ENCODE measurements at places on chromosomes 5 and 9.
A peak's percentile ranks its signal among the peaks of the same experiment; 100 is the strongest.

GRCh38 chr5:173582216-173583111 is 34.0 kb downstream of the BOD1 start:
- DNase-seq = no peak

GRCh38 chr9:74942801-74943200 is 9.9 kb downstream of the C9orf40 start:
- DNase-seq = peak; percentile 22

GRCh38 chr5:68369023-68369359 is 153.4 kb downstream of the PIK3R1 start:
- DNase-seq = no peak

GRCh38 chr5:37436146-37436934 is 57.2 kb downstream of the WDR70 start:
- no peak for DNase-seq

- no peak for DNase-seq
Measured at GRCh38 chr5:93511445-93511844, 69.6 kb downstream of the NR2F1-AS1 start.

- no peak for DNase-seq
Measured at GRCh38 chr5:77936365-77936693, 160.2 kb upstream of the TBCA start.

DNA sequence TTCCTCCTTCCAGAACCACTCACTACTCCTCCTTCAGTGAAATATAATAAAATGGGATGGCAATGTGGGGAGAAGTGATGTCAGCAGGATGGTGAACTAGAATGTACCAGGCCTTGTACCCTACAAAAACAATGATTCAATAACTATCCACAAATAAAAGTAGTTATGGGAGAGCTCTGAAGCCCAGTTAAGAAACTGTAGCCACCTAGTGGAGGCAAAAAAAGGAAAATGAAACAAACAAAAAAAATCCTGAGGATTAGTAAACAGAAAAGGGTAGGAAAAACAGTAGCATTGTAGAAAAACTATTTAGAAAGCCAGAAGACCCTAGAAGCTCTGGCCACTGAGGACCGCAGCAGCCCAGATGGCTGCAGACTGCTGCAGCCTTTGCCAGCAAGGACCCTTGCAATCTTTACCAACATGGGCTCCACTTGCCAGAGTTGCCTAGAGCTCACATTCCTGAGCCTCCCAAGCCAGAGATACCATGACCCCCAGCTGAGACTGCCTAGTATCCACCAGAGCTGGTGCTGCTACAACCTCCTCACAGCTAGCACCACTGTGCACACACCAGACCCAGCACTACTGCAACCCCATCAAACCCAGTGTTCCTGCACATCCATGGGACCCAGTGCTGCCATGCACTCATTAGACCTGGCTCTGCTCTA is 259.7 kb upstream of the MSX2 start:
- no peak for DNase-seq

GRCh38 chr5:129609710-129610109 is 138.2 kb upstream of the MINAR2 start:
- DNase-seq = no peak

- no peak for DNase-seq
Measured at GRCh38 chr5:158770506-158770905, 329.2 kb downstream of the EBF1 start.

DNA sequence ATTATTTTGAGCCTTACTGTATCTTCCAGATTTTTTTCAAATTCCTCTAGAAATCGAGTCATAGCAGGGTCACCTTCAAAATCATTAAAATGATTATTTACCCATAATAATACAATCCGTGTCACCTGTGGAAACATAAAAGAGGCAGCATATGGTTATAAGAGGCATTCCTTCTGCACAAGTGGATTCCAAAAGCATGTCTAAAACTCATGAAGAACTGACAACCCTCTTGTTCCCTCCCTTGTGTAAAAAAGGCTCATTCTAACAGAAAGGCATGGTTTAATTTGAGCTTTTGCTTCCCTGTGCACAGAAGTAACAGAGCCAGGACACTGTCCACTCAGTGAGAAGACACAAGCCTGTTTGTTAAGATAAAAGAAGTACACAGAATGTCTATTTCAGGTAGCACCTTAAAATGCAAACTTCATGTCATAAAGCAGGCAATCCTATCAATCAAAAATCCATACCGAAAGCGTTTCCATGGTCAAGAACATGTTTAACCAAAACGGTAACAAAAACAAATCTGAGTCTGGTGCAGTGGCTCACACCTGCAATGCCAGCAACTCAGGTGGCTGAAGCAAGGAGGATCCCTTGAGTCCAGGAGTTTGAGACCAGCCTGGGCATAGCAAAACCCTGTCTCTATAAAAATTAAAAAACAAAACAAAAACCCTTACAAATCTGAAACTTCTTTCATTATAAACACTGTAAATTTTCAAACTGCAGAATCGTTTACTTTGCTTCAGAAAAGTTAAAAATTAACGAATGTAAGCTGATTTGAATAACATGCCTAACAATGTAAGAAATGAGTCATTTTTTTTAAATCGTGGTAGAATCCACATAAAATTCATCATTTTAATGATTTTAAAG is 139.3 kb downstream of the RAPGEF6 start:
- no peak for DNase-seq

- no peak for DNase-seq
Measured at GRCh38 chr9:132749306-132749705, 79.0 kb downstream of the GTF3C4 start.

DNA sequence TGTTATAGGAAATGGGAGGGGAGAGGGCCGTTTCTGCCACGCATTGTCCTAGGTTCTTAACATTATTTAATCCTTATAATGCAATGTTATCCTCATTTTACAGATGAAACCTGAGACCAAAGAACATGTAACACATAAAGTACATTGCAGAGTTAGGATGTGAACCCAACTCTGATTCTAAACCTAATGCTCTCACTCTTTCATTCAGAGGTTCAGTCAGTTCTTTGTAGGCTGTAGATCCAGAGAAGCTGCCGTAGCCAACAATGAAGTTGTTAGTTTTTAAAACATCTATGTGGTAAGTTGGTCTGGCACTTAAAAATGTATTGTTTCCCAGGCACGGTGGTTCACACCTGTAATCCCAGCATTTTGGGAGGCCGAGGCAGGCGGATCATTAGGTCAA is 10.5 kb upstream of the PSMD5 start:
- no peak for DNase-seq

DNA sequence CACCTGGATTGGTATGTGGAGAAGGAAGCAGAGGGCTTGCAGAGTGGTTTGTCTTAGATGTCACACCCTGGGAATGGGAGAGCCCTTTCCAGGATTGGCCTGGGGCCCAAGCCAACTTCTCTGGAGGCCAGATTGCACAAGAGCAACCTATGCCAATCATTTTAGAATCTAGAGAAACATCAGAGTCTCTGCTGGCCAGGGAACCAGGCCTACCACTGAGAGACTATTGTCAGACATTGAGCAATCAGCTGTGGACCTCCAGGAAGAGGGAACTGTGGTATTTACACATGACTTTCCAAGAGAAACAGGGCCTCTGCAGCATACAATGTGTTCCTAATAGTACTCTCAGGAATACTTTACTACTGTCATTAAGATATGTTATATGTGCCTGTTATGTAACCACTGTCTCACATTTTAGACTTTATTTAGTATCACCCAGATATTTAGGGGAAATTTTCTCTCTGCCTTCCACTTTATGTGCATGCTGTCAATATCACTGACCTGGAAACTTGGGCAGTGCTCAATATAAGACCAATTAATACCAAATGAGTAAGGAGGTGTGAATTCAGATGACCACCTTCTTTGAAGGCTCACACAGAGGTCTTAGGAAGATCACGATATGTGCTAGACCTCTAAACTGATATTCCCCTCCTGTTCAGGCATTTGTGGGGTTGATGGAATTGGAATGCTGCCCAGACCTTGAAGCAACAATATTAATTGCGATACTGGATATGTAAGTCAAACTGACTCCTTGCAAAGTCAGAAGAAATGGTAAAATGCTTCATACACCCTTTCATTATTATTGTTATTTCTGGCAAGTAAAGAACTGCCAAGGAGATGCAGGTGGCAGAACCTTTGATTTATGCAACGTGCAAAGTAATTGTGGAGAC is 20.5 kb upstream of the CCL28 start:
- no peak for DNase-seq

GRCh38 chr5:67494186-67494855 is 297.7 kb upstream of the CD180 start:
- DNase-seq = no peak

DNA sequence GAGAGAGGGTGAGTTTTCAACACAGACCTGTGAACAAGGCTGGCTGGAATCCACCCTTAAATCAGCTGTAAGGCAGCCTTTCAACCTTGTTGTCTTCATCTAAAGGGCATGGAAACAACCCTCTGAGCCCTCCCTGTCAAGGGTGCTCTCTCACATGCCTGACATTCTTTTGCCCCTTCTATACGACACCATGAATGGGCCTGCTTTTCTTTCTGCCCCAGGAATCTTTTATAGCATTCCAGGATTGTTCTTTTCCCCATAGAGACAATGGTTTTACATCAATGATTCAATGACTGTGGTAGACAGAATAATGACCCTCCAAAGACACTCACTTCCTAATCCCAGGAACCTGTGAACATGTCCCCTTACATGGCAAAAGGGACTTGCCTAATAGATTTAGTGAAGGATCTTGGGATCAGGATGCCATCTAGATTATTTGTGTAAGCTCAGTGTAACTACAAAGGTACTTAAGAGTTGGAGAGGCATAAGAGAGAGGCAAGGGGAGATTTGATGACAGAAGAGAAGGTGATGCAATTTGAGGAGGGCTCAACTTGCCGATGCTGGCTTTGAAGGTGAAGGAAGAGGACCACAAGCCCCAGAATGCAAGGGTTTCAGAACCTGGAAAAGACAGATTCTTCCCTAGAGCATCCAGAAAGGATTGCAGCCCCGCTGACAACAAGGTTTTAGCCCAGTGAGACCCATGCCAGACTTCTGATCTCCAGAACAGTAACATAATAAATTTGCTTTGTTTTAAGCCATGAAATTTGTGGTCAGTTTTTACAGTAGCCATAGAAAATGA is 29.2 kb upstream of the HMHB1 start:
- no peak for DNase-seq

GRCh38 chr5:154059583-154059982 is 20.8 kb downstream of the MFAP3 start:
- no peak for DNase-seq

DNA sequence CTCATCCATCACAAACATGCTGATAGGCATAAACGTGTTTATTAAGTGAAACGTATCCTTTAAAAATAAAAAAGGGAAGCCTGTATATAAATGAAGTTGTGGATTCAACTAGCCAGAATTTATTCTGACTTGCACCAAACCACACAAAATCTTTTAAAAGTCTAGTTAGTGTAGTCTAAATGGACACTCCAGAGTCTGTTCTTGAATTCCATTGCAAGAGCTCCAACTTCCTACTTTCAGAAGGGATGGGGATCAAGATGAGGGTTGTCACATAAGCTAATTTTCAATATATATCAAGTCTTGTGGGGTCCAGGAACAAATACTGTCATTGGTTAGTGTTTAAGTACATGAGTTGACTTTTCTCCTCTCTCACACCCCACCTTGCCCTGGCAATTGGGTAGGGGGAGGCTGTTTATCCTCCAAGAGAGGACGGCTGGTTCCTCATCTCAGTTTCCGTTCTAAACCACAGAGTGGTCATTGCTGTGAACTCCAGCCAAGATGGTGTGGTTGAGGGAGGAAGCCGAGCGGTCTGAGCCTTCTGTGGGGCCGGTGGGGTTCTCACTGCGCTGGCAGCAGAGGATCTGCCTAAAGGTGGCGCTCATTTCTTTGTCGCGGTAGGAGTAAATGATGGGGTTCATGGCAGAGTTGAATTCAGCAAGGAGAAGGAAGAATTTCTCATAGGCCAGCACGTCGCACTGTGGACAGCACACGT is 163.2 kb downstream of the LPAR1 start:
- DNase-seq = no peak

DNA sequence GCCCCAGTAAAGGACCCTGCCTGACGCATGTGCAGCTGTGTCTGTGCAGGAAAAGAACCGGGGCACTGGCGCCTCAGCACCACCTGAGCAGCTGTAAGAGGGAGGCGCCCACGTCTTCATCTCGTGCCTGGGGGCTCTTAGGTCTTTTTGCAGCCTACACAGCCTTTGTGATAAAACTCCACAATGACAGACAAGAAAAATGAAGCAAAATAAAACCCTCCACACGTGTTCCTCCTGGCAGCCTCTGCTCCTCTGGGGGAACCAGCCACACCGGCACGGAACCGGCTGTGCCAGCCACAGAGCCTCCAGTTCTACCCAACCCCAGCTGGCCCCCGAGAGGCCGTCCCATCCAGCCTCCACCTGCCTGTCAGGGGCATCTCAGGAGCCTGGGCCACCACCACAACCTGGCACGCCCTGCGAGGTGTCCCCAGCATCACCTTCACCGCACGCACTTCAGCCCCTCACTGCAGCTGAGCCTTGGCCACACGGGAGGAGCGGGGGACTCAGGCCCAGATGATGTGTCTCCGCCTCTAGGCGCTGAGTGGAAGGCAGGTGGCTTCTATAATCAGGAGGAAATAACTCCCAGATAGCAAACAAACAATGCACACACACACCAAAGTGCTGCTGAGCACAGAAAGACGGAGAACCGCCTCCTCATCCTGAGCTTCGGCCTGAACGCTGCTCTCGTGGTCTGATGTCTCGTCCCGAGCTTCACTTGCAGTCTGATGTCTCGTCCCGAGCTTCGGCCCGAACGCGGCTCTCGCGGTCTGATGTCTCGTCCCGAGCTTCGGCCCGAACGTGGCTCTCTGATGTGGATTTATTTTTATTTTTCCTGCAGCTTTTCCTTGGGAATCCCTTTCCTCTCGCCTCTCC is 28.6 kb upstream of the NSMF start:
- DNase-seq = no peak

DNA sequence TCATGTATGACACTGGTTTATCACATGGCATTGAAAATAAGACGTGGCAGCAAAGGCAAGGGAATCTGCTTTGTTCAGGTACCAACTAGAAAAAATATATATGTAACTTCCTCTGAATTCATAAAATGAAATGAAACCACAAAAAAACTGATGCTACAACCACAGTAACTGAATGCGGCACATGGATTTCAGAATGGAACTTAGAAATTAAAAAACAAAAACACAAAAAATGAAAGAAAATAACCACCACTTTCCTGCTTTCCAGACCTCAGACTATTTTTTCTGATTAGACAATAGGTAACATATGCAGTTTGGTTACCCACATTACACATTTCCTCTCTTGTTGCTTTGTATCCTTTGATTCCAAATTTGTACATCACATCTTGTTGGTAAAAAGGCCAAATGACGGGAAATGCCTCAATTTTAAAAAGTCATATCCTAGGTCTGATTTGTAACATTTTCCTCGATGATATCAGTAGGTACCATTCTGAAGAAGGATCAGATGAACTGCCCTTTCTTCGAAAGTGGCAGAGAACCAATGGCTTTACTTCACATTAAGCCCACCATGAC is 18.1 kb upstream of the PDCL start:
- no peak for DNase-seq

DNA sequence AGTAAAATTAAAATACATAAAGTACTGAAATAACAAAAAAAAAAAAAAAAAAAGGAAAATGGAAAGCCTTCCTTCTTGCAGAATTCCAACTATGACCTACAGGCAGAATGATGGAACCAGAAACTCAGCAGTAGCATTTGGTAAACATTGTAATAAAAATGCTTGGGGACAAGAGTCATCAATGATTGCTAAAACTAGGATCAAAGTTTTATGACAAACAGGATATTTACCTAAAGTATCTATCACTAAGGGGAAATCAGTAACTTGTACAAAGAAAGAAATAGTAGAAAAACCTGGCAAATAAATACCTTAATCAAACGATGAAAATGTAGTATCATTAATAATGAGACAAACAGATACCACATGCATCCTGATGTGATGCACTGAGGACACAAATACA is 17.5 kb downstream of the ERMP1 start:
- DNase-seq = no peak

- no peak for DNase-seq
Measured at GRCh38 chr5:116756531-116756930, 181.9 kb upstream of the SEMA6A start.

GRCh38 chr9:37927132-37927531 is 23.2 kb upstream of the SLC25A51 start:
- no peak for DNase-seq

All from activated T-cell treated with anti-CD3 and anti-CD28 coated beads for 24 hours (primary cell).